ENCODE measurements at places on chromosomes 13 and 19. TPM values are rescaled to one million over a fixed set of nuclear protein-coding genes. Genes with fewer than 3 reads are reported as not detected.

The KLF2 gene
- 56.1 TPM for total RNA-seq

The MAN2B1 gene
- total RNA-seq, result 85.1 TPM

The TMEM221 gene
- 0.31 TPM for total RNA-seq

The IFNL1 gene
- total RNA-seq, result not detected

The ZNF492 gene
- 0.16 TPM for total RNA-seq

The CLDN10 gene
- not detected for total RNA-seq

The PALM gene
- 26.0 TPM for total RNA-seq

The MEIS3 gene
- total RNA-seq, result 20.0 TPM

The MYO1F gene
- total RNA-seq, result 20.6 TPM

The CD70 gene
- not detected for total RNA-seq

The TMPRSS9 gene
- total RNA-seq, result not detected

The MICU2 gene
- total RNA-seq, result 37.5 TPM

The ANGPTL4 gene
- 13.2 TPM for total RNA-seq

Measured in ureter (tissue), 1 donor.